CD4-positive, alpha-beta memory T cell (primary cell): ENCODE measurements at places on chromosomes 11 and 22. TPM values are rescaled to one million over a fixed set of nuclear protein-coding genes. Genes with fewer than 3 reads are reported as not detected.

DNA sequence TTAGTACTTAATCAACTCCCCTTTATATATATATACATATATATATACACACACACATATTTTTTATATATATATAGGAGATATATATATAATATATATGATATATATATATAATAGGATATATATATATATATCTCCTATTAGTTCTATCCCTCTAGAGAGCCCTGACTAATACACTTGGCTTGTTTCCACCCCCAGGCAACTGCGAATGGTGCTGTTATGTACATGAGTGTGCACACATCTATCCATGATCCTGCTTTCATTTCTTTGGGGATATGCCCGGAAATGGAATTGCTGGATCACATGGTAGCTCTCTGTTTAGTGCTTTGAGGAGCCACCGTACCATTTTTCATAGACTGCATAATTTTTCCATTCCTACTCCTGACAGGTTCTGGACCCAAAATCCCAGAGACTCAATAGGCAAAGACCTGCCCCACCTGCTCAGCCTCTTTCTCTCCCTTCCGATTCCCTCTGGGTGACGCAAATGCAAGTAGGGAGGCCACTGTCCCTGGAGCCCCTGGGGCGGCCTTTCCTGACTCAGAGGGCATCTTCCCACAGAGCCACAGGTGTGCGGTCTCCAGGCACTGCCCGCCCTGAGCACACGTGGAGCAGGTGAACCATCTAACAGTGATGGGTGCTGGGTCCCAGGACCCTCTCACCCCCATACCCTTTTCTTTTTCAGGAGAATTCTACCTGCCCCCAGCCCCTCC, 12.0 kb downstream of the FGF3 start:
- no peak for DNase-seq

Gene PIH1D2
- total RNA-seq, result not detected

Gene OR5AP2
- total RNA-seq, result not detected

DNA sequence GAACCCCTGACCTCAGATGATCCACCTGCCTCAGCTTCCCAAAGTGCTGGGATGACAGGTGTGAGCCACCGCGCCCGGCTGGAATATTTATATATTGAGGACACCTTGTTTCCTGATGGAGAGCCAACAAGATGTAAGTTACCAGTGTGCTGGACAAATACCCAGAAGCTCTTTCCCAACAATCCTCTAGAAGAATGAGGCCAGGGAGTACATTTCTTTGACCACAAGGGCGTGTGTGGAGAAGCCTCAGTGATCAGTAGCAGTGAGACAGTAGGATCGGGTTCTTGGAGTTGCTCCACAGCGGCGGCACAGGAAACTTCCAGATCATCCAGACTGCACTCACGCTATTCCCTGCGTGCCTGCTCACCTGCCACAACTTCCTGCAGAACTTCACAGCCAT, 10.3 kb upstream of the POLA2 start:
- DNase-seq, result no peak

Gene WT1
- not detected for total RNA-seq

DNA sequence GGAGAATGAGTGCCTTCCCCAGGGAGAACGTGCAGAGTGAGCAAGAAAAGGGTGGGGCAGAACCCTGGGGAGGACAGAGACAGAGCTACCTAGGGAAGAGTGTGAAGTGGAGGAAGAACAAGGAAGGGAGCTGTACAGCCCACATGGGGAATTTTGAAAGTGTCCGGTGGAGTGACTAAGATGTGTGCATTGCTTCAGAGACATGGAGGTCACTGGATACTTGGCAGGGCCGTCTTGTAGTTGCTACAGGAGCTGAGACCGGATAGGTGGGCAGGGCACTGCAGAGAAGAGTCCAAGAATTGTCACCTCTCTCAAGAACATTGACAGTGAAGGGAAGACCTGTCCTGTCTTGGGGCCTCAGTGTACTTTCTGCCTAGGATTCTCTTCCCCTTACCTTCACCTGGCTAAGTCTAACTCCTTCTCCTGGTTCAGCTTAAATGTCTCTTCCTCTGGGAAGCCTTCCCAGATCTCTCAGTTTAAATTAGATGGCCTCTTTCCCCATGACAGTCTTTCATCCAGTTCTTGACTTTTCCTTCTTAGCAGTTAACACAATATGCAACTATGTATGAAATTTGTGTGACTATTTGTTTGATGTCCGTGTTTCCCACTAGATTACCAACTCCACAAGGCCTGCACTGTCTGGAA, 9.2 kb upstream of the P2RY6 start:
- no peak for DNase-seq

DNA sequence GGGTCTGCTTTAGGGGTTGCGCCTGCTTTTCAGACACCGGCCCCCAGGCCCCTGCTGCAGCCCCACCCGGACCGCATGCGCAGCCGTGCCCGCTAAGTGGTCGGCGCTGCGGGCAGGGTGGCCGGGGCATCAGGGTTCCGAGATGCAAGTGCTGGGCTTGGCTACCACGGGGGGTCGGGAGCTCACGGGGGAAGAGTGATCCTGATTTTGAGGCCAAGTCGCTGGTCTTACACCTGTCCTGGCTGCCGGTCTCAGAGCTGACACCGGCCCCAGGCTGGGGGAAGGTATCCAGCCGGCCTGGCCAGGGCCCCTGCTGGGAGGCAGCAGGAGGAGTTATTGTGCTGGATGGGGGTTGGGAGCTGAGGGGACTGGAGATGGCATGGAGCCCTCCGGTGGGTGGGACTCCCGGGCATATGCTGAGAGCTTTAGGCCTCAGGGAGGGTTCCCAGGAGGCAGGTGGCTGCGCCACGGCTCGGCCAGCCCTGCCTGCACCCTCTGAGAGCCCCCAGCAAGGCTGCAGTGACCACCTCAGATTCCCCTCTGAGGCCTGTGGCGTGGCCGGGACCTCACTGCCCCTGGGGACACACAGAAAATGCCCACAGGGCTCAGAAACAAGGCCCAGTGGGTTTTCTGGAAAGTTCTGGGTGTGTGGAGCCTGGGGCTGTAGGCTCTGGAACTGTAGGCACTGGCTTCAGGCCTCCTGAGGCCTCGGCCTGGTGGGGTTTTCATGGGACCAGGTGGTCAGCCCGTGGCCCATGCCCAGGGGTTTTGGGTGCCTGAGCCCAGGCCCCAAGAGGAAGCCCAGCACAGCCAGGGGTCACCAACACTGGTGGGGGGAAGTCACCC, 4.4 kb upstream of the MUC5AC start:
- no peak for DNase-seq

Gene FOLH1
- total RNA-seq, result not detected

- no peak for DNase-seq
Observed at GRCh38 chr11:16924826-16925560, 89.2 kb downstream of the PLEKHA7 start.

Gene PNPLA5
- not detected for total RNA-seq

GRCh38 chr11:68542617-68543016, 82.1 kb downstream of the PPP6R3 start:
- DNase-seq, result no peak

Gene EFCAB6
- total RNA-seq, result 0.91 TPM

DNA sequence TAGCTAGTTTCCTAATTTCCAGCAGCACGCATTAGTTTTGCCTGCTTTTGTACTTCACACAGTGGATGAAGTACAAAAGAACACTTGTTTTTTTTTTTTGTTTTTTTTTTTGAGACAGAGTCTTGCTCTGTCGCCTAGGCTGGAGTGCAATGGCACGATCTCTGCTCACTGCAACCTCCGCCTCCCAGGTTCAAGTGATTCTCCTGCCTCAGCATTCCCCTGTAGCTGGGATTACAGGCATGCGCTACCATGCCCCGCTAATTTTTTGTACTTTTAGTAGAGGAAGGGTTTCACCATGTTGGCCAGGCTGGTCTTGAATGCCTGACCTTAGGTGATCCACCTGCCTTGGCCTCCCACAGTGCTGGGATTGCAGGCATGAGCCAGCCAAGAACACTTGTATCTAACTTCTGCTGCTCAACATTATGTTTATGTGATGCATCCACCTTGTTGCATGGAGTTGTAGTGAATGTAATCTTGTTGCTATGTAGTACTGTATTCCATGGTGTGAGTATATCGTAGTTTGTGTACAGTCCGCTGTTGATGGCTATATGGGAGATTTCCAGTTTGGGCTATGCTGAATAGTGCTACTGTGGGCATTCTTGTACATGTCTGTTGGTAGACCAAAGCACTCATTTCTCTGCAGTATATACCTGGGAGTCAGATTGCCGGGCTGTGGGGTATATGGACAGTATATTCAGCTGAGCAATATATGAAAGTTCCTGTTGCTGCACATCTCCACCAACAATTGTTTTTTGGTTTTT, 17.3 kb downstream of the PACS1 start:
- DNase-seq, result no peak

Gene NPTXR
- total RNA-seq, result 9.0 TPM

DNA sequence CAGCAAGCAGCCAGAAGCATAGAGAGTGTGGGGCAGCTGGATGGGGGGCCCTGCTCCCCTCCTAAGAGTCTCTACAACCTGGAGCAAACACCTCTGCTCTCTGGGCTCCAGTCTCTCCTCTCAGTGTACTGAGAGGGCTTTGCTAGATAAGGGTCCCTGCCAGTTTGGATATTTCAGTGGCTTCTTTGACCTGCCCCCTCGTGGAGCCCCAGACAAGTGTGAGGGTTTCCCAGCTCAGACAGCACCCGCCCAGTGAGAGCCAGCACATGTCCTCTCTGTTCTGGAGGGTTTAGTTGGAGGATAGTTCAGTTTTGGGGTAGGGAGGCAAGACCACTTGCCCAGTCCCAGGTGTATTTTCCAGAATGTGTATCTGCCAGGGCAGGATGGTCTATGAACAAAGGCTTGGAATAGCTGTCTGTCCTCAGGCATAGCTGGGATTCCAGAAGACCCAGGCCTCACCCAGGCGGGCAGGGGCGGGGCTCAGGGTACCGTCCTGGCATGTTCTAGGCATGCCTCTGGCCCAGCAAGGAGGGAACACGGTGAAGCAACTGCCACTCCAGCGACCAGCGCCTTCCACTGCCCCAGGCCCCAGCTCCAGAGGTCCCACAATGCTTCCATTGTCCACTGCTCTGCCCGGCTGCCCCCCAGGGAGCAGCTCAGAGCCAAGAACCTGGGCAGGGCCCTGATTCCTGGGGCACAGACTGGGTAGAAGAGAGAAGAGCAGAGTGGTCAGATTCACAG, 7.5 kb upstream of the MICALL1 start:
- no peak for DNase-seq

Gene TMEM25
- total RNA-seq, result 19.5 TPM

DNA sequence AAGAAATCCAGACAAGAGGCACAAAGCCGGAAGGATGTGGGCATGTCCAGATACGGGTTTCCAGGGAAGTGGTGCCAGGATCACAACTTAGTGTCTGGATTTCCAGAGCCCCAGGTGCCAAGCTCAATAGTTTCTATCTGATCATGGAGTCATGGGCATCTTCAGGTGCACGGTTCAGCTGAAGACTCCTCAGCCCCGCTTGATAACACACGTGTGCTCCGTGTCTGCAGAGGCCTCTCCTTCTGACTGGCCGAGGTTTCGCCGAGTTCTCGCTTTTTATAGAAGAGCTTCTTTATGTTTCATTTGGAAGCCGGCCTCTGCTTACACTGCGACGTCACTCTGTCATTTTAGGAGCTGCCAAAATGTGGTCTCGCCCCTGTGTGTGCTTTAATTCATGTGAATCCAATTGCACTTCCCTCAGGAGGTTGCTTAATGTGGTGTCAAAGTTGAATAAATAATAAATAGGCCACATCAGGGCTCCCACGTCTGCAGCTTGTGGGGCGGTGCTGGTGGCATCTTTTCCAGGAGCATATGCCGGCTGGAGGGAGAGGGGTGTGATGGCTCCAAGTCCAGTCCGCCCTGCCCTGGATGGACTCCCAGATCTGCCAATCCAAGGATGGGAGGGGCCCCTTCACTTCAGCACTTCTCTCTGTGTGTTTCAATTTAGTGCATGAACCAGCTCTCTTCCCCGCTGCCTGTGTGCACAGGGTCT, 1410.8 kb downstream of the TBC1D22A start:
- no peak for DNase-seq

Gene FDXACB1
- total RNA-seq, result 4.0 TPM

GRCh38 chr11:5564259-5565019, 16.1 kb upstream of the OR52H1 start:
- DNase-seq, result no peak

DNA sequence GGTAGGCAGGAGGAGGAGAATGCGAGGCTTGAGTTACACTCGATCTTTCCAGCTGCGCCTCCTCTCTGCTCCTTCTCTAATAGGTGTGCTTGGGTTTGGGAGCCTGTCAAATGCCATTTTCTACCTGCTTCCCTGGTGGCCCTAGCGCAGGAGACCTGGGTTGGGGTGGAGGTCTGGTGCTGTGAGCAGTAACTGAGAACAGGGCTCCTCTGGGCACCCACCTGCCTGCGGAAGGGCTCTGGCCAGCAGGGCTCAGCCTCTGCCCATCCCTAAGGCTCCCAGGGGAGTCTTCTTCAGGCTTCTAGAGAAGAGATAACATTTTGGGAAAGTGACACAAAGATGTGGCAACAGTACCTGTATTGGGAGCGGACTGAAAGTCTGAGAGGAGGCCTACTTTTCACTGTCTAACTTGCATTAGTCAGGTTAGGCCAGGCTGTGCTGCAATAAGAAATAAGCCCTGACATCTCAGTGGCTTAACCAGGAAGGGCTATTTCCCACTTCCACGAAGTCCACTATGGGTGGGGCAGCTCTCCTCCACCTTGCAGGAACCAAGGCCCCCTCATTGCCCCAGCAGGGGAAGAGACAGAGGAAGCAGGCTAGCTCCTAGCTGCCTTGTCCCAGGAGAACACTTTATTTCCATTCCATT, 7.7 kb upstream of the LTO1 start:
- no peak for DNase-seq

DNA sequence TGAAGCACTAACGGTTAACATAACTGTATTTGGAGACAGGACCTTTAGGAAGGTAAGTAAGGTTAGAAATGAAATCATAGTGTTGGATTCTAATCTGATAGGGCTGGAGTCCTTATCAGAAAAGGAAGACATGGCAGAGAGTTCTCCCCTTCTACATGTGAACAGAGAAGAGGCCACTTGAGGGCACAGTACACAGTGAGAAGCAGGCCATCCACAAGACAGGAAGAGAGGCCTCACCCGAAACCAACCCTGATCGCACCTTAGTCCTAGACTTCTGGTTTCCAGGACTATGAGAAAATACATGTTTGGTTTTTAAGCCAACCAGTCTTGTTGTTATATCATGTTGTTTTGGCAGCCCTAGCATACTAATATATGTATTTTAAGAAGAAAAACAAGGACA, 170.0 kb downstream of the LRRC4C start:
- DNase-seq, result no peak

Gene BATF2
- not detected for total RNA-seq

Gene TRIM49
- not detected for total RNA-seq

DNA sequence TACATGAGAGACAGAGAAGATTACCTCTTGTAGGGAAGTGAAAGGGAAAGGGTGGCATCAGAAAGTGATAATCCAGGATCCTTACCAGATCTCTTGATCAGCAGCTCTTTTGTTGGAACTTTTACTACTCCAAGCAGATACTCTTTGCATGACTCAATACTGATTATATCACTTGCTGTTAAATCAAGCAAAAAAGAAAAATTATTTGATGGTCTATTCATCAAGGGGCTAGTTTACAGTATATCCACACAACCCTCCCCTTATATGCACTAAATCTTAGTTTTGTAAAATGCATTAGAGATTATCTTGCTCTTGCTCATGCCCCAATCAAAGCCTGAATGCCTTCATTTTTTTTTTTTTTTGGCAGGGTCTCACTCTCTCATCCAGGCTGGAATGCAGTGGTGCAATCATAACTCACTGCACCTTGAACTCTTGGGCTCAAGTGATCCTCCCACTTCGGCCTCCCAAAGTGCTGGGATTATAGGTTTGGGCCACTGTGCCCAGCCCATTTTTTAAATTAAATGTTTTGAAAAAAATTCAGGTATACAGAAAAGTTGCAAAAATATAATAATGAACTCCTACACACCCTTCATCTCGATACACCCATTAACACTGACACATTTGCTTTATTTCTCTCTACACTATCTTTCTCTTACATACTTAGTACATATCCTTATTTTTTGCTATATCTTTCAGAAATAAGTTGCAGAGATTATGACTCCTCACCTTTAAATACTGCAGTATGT, 76.1 kb upstream of the UCP3 start:
- no peak for DNase-seq

Gene RPS6KB2
- total RNA-seq, result 78.1 TPM
